ENCODE measurements at places on chromosomes 11 and 22.

DNA sequence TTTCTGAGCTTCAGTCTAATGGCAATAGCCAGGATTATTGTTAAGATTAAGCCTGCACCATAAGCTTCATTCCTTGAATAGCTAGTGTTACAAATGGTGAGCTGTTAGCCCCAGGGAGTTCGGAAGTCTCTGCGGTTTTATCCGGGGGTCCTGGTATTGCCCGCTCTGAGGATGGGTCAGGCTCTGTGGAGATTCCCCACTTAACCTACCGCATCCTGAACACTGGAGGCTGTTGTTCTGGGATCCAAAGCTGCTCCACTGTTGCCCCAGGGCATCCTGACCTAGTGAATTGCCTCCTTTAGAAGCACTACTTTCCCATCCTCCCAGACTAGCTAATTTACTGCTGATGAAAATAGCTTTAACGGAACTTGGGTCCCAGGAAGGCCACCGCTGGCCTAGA lies 14.5 kb upstream of the PEX26 start:
- no peak for DNase-seq

DNA sequence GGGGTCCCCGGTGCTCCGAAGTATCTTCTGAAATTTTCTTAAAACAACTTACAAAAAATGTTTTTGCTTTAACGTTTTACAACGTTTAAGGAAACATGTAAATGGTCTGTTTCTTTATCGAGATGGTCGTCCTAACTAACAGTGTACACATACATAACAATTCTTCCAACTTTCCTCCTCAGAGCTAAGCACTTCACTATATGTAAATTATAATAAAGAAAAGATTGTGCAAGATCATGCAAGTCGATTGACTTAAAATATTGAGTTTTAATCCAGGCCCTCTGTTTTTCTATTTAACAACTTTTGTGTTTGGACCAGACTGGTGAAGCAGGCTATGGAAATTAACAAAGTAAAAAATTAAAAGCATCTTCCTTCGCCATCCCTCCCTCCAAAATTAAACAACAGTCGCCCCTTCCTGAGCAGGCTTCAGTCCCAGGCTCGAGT lies 4.9 kb downstream of the ALX4 start:
- no peak for DNase-seq

- no peak for DNase-seq
Measured at GRCh38 chr11:76030286-76030685, 176.0 kb downstream of the WNT11 start.

DNA sequence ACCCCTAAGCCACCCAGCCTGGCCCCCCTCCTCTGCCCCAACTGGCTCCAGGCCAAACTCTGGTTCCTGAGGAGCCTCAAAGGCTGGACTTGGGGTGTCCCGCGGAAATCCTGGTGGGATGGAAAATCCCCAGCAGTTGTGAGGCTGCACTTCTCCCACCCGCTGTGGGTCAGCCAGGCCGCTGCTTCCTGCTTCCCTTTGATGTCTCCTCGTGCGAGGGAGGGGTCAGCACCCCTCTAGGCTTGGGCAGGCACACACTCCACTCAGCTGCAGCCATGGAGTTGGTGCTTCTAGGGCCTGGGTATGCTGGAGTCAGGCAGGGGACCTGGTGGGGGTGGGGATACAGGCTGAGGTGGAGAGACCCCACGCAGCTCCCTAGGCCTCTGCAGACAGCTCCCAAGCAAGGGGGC lies 12.0 kb downstream of the KCNQ1OT1 start:
- no peak for DNase-seq

- no peak for DNase-seq
Measured at GRCh38 chr11:77813256-77813655, 7.3 kb downstream of the RSF1 start.

- no peak for DNase-seq
Measured at GRCh38 chr11:62602141-62603071, 741 bp upstream of the MTA2 start.

Data from CD4-positive, alpha-beta T cell treated with Interleukin-21 for 1 hour (primary cell).